GOT3 (cell line): ENCODE measurements at places on chromosomes 1 and 21.

- no peak for DNase-seq
Measured at GRCh38 chr1:191870490-191870889, 287.8 kb upstream of the RGS18 start.

DNA sequence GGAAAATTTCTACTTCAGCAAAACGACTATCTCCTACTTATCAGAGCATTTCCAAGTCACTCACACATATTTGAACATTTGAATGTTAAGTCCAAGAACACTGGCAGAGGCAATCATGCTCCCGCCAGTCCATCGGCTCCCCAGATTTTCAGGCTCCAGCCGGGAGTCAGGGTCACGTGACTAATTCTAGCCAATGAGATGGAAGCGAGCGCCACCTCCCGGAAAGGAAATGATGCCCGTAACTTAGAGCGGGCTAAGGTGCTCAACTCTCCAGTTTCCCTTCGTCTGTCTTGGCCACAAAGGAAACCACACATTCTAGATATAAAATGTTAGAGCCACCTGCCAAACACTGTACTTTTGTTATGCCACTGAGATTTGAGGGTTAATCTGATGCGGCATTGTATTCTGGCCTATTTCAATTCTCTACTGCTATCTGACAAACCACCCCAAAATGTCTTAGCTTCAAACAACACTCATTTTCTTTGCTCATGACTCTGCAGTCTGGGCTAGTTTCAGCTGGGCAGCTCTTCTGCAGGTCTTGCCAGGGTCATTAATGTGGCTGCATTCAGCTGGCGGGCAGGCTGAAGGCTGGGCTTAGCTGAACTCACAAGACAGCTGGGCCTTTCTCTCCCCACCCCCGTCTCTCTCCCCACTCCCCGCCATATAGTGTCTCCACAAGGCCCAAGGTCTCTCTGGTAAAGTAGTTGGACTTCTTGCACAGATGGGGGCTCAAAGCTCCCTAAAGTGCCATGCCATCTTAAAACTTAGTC, 16.5 kb upstream of the LHX4 start:
- DNase-seq: no peak

DNA sequence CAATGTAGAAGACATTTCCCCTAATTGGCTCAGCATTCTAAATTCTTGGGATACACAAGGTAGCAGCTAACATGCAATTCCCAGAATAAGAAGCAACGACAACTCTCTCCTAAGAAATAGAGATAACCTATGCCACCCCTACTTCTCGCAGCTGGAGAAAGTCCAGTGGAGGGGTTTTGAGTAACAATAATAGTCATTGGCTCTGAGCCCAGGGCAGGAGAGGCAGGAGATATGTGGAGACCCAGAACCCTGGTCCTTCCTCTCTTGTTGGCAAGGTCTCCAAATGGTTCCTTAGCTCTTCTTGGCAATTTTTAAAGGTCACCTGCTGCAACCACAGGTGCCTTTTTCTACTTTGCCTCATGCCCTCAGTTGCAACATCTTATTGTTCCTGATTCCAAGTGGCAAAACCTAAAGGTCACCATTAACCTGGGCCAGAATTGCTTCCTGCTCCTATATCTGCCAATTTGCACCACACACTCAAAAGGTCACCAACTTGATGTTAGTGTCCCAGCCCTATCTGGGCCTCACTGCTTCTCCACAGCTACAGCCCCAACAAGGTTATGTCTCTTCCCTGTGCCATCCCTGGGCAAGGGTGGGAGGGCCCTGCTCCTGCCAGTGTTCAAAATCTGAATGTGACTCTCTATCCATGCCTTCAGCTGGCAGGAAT, 36.7 kb downstream of the TBX15 start:
- DNase-seq: no peak

DNA sequence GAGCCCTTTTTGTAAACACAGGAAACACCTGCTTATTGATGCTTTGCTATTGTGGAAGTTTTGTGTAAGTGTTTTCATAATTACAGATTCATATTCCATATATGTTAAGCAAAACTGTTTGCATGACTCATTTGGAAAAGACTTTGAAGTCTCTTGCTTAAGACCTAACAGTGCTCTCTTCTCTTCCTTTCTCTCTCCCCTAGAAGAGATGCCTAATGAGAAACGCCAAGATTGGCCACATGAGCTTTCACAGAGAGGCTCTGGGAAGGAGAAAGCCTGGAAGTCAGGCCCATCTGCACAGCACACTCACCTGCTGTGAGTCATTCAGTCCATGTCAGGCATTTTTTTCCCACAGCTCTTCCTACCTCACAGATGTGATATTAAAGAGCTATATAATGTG, 101.6 kb upstream of the PALMD start:
- no peak for DNase-seq

DNA sequence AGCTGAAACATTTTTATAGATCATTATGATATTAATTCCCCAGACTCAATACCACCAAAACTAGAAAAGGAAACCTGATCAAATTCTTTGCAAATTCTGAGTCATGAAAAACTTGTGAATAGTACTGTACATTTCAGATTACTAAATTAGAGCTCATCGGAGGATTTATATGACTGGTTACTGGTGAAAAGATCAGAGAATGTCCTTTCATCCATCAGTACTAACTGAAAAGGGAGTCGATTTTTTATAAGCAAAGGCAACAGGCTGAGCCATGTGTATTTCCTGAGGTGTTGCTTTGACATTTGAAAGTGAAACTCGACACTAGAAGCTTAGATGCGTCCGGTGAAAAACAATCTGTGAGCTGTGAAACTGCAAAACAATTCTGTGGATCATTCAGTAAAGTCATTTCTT, 155.7 kb downstream of the TNFSF18 start:
- no peak for DNase-seq

DNA sequence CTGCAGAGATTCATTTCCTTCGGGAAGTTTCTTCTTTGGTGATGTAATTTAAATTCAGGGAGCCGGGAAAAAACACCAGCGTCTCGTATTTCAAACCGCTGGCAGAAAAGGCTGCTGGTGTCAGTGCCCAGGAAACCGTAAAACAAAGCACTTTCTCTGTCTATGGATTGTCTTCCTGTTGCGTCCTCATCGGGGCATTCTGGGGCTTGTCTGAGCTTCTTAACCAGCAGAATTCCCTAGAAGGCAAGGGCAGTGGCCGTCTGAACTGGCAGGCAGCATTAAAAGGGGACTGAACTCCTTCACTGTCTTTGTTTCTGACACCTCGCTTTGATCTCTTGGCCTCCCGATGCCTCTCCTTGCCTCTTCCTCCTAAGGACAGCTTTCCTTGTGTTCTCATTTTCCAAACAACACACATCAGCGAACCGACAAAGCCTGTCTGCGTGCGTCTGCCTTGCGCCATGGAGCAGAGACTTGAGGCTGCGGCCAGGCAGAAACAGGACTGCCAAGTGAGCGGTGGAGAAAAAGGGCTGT, 391.6 kb upstream of the VAMP3 start:
- DNase-seq: no peak

- no peak for DNase-seq
Measured at GRCh38 chr1:37189111-37189510, 154.8 kb upstream of the GRIK3 start.

DNA sequence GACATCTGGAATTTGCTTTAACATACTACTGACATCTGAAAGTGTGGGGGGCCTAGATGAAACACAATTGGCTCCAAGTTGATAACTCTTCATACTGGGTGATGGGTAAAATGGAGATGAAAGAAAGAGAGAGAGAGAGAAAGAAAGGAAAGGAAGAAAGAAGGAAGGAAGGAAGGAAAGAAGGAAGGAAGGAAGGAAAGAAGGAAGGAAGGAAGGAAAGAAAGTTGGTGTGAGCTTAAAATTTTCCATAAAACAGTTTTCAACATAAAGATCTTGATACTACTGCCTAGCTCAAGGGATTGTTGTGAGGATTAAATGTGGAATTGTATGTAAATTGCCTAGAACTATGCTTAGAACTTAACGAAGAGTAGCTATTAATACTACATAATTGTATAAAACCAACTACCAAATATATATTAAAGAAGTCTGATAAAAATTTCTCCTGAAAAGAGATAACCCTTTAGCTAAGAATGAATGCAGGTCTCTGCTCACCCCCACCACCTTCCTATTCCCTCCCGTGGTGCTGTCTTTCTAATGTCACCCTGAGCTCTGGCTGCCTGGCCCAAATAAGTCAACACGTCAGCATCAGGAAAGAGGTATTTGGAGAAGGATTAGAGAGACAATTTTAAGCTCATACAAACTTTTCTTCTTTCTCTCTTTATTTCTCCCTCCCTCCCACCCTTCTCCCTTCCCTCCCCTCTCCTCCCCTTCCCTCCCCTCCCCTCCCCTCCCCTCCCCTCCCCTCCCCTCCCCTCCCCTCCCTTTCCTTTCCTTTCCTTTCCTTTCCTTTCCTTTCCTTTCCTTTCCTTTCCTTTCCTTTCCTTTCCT, 89.3 kb upstream of the SGIP1 start:
- no peak for DNase-seq

GRCh38 chr1:154429118-154429517, 24.0 kb downstream of the IL6R start:
- no peak for DNase-seq

DNA sequence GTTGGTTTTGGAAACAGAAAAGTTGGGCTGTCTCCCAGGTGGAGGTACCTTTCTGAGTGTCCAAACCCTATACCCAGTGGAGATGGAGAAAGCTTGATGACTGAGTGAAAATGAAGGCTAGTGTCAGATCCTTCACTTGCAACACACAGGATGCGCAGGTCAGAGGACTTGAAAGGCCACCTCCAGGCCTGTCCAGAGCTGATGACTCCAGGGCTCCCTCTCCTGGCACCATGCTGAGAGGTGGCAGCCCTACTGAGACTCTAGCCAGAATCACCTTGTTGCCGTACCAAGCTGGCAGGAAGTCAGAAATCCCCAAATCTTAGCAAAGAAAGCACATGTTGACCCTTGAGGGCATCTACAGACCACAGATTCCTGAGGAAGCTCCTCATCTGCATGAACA, 16.4 kb downstream of the KNCN start:
- DNase-seq: no peak

DNA sequence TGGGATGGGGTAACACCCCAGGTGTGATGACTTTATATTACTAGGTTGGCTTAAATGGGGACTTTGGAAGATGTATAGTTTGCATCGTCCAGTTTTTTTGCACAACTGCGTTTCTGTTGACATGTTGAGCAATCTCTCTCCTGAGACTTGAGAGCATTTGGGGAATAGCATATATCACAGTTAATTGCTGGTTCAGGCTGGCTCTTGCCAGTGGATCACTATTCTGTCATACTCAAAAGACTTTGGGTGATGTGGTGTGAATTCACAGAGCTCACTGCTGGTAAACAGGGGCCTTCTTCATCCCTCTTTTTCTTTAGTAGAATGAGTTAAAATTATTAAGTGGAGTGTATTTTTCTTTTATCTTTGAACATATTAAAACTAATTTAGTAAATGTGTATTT, 44.3 kb downstream of the LHX9 start:
- no peak for DNase-seq

- DNase-seq: no peak
Measured at GRCh38 chr1:89759036-89759435, 61.8 kb upstream of the LRRC8D start.

GRCh38 chr21:42599486-42599885, 53.9 kb upstream of the PDE9A start:
- DNase-seq: no peak

- DNase-seq: no peak
Measured at GRCh38 chr1:165842023-165842670, 14.7 kb downstream of the UCK2 start.

DNA sequence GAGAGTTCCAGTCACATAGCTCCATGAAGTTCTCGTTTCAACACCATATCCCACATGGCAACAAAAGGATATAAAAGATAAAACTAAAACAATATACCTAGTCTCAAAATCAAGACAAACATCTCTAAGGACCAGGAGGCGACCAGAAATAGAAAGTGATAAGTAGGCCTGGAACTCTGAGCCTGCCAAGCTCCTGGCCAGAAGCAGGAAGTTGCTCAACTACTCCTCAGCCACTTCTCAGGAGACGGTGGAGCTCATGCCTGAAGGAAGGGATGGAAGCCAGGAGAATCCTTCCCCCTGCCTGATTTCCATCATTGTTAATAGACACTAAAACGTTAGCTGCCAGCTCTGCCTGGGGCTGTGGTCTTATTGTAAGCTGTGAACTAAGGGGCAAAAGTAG, 94.7 kb downstream of the DISP1 start:
- DNase-seq: no peak

DNA sequence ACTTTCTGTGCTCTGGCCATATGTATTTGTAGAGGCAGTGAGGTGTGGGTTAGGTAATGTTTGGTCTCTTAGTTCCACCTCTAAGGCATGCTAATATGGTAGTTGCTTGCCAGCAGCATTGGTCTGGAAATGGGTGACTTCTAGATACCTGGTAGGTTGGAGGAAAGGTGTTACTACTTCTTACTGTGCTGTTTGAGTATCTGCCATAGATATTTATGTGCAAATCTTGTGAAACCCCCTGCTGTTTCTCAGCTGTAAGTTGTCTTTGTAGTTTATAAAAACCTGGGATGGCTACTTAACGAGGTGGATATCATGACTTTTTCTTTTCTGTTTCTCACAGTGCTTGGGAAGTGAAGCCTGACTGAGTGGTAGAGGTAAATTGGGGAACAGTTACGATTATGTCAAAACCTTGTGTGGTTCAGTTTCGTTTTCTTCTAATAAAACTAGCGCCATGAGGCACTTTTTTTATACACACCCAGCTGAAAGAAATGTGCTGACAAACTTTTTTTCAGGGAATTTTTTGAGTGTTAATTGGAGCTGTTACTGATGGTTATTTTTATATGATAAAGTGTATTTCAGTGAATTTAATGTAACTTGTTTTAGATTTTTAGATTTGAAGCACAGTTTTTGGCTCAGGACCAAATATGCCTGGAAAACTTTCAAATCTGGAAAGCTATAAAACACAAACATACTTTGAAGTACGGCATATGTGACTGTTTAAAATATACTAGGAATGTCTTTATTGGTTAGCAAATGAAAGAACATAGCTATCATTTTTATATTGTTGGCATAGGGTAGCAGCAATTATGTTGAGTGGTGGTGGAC, 42.1 kb downstream of the CAMSAP2 start:
- no peak for DNase-seq

GRCh38 chr21:45387506-45387905, 17.5 kb upstream of the COL18A1 start:
- DNase-seq: no peak

- DNase-seq: no peak
Measured at GRCh38 chr1:208047476-208047934, 136.6 kb upstream of the CD34 start.

GRCh38 chr1:101482306-101482705, 245.5 kb downstream of the S1PR1 start:
- DNase-seq: no peak
